ENCODE measurements at places on chromosomes 3 and 15.

DNA sequence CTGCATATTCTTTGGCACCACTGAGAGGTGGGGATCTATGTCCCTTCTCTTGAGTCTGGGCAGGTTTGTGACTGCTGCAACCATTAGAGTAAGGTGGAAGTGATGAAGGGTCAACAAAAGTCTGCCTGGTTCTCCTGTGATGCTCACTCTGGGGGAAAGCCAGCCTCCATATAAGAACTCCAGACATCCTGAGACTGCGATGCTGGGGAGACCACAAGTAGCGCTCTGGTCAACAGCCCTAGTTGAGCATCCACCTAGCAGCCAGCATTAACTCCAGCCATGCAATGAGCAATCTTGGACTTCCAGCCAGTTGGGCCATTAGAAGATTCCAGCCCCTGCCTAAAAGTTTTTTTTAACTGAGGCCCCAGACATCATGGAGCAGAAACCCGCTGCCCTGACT lies 62.8 kb downstream of the SCN11A start:
- DNase-seq: no peak

- no peak for DNase-seq
Observed at GRCh38 chr3:175932586-175932985, 1073.5 kb downstream of the NAALADL2 start.

DNA sequence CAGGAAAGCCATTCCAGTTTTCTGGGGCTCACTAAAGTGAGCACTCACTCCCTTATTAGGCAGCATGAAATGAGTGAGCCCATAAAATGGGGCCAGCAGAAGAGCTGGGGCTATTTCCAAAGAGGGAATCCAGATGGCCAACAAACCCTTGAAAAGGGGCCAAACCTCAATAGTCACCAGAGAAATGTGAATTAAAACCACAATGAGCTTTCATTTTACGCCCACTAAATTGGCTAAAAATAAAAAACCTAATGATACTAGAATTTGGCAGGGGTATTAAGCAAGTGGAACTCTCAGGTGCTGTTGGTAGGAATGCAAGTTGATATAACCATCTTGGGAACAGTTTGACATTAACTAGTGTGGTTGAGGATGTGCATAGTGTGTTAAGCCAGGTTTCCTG lies 42.1 kb upstream of the RAF1 start:
- no peak for DNase-seq

- DNase-seq: peak; percentile 5
Observed at GRCh38 chr15:97961067-97961954, 808 bp downstream of the ARRDC4 start.

GRCh38 chr3:162007722-162008121 lies 511.1 kb downstream of the OTOL1 start:
- DNase-seq: no peak

DNA sequence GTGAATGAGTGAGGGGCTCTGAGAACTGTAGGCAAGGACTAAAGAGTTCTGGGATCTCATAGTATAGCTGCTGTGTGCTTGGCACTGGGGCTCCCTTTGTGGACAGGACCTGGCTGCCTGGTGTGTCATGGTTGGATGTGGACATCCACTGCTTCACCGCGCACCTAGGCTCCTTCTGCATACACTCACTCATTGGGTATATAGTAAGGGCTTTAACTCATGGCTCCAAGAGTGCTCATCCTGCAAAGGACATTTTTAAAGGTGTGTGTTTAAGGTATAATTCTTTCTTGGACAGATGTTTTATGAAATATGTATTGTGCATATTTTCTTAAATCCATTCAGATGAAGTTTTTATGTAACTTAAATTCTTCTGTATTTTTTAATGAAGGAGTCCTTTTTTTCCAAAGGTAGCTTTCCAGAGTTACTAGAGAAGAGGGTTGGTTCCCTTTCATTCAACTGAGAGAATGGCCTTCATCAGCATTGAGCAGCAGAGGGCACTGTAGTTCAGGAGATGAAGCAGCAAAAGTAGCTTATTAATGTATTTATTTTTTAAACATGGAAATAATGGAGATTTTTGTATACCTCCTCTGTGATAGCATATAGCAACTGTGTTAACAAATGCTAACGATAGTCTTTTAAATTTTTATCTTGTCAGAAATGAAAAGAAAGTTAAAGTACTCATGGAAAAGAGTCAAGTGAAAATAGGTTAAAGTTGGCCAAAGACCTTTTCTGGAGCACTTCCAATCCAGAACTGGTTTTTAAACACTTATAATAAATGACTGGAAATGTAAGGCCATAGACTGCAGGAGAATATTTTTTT lies 25.2 kb downstream of the OXNAD1 start:
- peak; percentile 65 for DNase-seq

DNA sequence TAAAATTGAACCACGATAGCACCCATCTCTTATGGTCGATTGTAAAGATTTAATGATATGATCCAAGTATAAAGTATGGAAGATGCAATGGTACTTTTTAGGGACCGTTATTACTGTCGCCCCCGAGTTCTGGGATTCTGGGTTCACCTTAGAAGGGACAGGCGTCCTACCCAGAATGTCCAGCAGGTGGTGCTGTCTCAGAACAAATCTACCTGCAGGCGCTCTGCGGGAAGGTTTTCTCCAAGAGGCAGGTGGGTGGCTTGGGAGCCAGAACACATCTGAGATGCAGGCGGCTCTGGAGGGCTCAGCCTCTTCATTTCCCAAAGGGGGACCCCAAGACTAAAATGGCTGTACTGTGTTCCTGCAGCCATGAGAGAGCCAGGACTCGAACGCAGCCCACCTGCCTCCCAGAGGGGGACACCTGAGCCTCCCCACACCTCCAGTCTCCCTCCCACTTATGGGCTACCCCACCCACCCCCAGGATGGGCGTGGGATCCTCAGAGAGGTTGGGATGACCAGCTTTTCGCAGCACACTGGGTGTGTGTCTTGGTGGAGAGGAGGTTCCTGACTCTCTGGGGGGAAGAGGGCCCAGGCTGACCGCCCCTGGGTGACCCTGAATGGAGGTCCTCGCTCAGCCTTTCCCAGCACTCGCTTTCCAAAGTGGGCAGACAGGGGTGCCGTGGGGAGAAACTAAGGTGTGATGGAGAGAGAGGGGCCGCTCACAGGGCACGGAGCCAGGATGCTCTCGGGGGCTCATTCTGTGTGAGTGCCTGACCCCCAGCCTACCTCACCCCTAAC lies 28.1 kb upstream of the CORO2B start:
- DNase-seq: peak; percentile 81

DNA sequence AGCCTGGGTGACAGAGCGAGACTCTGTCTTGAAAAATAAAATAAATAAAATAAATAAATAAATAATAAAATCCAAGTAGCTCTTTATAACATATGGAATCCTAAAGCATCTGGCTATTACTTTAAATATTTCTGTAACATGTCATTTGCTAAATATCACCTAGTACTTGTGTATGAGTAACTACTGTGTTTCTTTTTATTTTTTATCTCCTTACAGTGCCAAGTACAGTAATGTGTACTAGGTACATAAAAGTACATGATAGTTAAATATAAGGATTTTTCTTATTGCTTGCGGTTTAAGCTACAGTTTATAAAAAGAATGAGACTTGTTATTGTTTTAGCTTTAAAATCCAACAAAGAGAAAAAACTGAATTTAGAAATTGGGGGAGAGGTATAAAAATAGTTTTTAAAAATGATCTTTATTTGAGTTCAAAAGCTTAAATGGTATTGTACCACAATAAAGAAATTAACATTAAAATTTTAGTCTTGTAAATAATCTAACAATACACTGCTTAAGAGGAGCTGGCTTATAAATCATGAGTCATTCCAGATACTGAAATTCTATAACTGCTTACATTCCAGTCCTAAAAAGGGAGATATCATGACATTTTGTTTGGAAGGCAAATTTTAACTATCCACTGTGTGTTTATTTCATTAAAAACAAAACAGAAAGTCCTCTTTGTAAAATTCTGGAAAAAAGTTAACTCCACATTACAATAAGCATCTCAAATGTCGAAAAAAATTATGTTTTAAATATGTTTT lies 73.1 kb downstream of the FGF7 start:
- no peak for DNase-seq

DNA sequence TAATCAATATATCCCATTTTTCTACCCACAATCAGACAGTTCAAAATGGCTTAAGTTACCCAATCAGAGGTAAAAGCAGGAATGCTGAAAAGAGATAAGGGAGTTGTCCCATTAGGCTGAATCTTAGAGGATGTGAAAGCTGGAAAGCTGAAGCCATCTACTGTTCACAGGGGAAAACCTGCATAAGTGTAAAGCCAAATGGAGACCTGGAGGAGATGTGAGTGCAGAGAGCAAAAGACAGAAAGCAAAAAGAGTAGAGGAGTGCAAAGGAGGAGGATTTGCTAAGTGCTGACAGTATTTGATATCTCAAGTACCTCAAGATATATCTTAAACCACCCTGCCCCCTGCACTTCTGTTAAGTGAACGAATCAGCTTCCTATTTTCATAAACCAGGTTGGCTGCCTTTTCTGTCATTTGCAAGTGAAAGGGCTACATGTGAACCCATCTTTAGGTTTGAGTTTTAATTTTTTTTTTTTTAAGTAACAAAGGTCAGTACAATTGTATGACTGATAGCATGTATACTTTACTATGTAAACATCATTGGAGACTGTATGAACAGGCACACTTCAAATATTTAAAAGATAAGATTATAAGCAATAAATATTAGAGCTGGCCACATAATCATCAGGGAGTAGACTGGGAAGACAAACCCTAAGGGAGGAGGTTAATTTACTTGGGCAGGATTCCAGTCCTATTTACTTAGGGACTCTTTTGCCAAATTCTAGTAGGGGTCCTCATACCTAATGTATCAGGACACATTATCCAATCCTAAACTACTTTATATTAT lies 22.8 kb upstream of the P2RY1 start:
- DNase-seq: no peak

- no peak for DNase-seq
Observed at GRCh38 chr3:41120460-41120859, 78.8 kb upstream of the CTNNB1 start.

- DNase-seq: no peak
Observed at GRCh38 chr3:141336672-141337522, 31.4 kb upstream of the ZBTB38 start.

GRCh38 chr3:193737191-193737751 lies 144.3 kb downstream of the OPA1 start:
- DNase-seq: no peak

All from stimulated activated CD4-positive, alpha-beta T cell treated with anti-CD3 and anti-CD28 coated beads, Interleukin-4, amount 100 ng/mL, for 24 hours (primary cell).